T-cell (primary cell): ENCODE measurements at places on chromosomes 7 and 10. TPM values are rescaled to one million over a fixed set of nuclear protein-coding genes. Genes with fewer than 3 reads are reported as not detected.
A peak's percentile ranks its signal among the peaks of the same experiment; 100 is the strongest.

DNA sequence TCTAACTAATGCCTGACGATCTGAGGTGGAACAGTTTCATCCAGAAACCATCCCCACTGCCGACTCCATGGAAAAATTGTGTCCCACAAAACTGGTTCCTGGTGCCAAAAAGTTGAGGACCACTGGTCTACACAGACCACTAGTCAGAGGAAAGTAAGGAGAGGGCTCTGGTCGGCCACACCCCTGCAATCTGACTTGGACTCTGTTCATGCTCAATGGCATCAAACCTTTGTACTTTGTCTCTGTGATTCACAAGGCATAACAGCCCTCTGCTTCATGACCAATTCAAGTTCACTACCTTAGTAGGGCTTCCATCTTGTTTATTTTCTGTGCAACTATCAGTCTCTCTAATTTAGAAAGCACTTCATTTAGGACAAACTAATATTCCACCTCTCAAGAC lies 1.8 kb downstream of the TUBAL3 start:
- H3K36me3 ChIP-seq: no peaks in the 10 kb centered on the region
- DNase-seq: no peak
- no peak overlapping the region for H3K4me3 ChIP-seq
- H3K4me1 ChIP-seq: no peaks in the 10 kb centered on the region
- peaks cover 8% of the 10 kb centered on the region for H3K27me3 ChIP-seq

GRCh38 chr7:30519122-30519521 lies 14.5 kb upstream of the GGCT start:
- DNase-seq: no peak
- H3K4me1 ChIP-seq: no peaks in the 10 kb centered on the region
- no peaks in the 10 kb centered on the region for H3K36me3 ChIP-seq
- no peaks in the 10 kb centered on the region for H3K27me3 ChIP-seq
- H3K4me3 ChIP-seq: no peak overlapping the region

GRCh38 chr10:43261578-43262396 lies 5.1 kb downstream of the RASGEF1A start:
- H3K4me1 ChIP-seq: no peaks in the 10 kb centered on the region
- peaks cover 34% of the 10 kb centered on the region for H3K27me3 ChIP-seq
- DNase-seq: no peak
- H3K4me3 ChIP-seq: no peak overlapping the region

- no peak overlapping the region for H3K27ac ChIP-seq
- H3K4me1 ChIP-seq: no peaks in the 10 kb centered on the region
- no peaks in the 10 kb centered on the region for H3K36me3 ChIP-seq
Observed at GRCh38 chr10:86164174-86164774, 202.3 kb downstream of the GRID1 start.

GRCh38 chr10:44400541-44400940 lies 15.6 kb upstream of the CXCL12 start:
- H3K4me1 ChIP-seq: no peaks in the 10 kb centered on the region
- H3K36me3 ChIP-seq: no peaks in the 10 kb centered on the region
- H3K27me3 ChIP-seq: no peaks in the 10 kb centered on the region
- H3K27ac ChIP-seq: no peak overlapping the region

DNA sequence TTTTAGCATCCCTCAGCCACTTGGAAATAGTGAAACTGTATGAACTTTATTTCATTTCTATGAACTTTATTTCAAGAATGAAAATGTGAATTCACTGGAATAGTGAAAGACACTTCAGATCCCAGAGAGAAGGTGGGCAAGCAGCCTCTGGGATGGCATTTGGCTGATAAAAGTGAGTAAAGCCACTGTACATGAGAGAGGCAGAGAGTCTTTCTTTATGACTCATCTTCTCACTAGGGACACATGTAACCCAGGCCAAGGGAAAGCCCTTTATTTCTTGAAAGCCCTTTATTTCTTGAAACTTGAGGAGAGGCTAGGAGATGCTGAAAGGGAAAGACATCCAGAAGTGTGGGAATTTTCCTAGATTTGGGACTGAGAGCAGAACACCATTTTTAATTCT lies 148.9 kb upstream of the SMIM30 start:
- H3K4me1 ChIP-seq: no peaks in the 10 kb centered on the region
- DNase-seq: no peak
- H3K36me3 ChIP-seq: no peaks in the 10 kb centered on the region

GRCh38 chr10:45420453-45421192 lies 46.6 kb downstream of the ALOX5 start:
- H3K4me3 ChIP-seq: no peak overlapping the region
- H3K27ac ChIP-seq: peak overlapping the region; percentile 80
- peak; percentile 28 for DNase-seq
- peaks cover 16% of the 10 kb centered on the region for H3K4me1 ChIP-seq
- H3K27me3 ChIP-seq: peaks cover 16% of the 10 kb centered on the region
- no peaks in the 10 kb centered on the region for H3K36me3 ChIP-seq

GRCh38 chr7:15604166-15604565 lies 42.4 kb upstream of the AGMO start:
- no peak overlapping the region for H3K27ac ChIP-seq
- H3K4me1 ChIP-seq: no peaks in the 10 kb centered on the region
- no peak for DNase-seq

DNA sequence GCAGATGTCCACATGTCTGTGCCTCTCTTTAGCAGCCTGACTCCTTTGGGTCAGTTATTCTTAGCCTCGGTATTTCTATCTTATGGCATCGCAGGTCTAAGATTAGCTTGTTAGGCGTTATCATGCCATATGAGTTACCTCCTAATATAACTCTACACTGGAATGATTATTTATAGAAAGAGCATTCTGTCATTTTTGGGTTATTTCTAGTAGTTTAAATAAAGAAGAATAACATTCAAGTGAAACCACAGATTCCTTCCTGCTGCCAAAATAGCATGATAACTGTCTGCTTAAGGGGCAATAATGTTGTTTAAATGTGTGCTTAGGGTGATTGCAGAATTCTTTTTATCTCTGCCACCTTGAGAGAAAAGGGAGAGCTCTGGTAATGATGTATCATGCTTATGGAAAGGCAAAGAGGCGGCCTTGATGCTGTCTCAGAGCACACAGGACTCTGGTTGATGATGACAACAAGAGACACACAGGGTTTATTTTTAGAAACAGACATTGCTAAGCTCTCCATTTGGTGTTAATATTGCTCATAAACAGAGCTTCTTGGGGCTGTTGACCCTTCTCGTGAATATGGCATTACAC lies 10.4 kb downstream of the HDAC9 start:
- H3K36me3 ChIP-seq: no peaks in the 10 kb centered on the region
- no peak for DNase-seq
- H3K27ac ChIP-seq: no peak overlapping the region
- no peaks in the 10 kb centered on the region for H3K4me1 ChIP-seq
- H3K27me3 ChIP-seq: no peaks in the 10 kb centered on the region

DNA sequence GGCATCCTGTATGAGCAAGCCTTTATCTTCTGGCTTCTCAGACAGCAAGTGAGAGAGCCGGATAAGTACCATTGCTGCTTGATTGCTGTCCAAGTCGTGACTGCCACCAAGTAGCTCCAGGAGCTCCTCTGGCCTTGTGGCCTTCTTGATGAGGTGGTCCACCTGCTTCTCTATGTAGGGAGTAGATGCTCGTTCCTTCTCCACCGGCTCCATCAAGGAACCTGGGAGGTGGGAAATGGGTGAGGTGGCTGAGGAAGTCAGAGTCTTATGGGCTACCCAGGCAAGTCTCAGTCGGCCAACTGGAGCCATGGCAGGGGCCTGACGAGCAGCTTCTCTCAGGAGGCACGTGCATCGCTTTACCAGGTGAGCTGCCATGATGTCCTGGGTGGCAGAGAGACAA lies 2.6 kb downstream of the TBRG4 start:
- H3K4me3 ChIP-seq: no peak overlapping the region
- H3K36me3 ChIP-seq: peaks cover 4% of the 10 kb centered on the region
- no peak overlapping the region for H3K27ac ChIP-seq
- no peaks in the 10 kb centered on the region for H3K27me3 ChIP-seq
- H3K4me1 ChIP-seq: peaks cover 30% of the 10 kb centered on the region

GRCh38 chr7:50849991-50850390 lies 67.3 kb upstream of the GRB10 start:
- H3K4me3 ChIP-seq: no peak overlapping the region
- DNase-seq: no peak
- H3K27ac ChIP-seq: no peak overlapping the region
- H3K36me3 ChIP-seq: no peaks in the 10 kb centered on the region
- no peaks in the 10 kb centered on the region for H3K4me1 ChIP-seq

DNA sequence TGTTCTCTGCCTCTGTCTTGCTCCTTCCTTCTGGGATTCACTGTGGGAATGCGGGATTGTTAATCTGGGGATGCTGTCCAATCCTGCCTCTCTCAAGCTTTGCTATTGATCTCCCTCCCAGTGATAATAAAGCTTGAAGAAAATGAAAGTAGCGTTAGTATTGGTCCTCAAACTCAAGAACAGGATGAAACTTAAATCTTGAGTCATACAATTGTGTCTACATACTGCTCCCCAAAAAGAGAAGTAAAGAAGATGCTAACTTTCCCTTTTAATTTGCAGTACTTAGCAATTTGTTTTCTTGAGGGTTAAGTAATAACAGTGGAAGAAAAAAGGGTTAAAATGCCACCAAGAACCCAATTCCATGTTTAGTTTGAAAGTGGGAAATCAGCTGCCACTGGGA lies 13.6 kb downstream of the CFTR start:
- no peak overlapping the region for H3K4me3 ChIP-seq
- no peak overlapping the region for H3K27ac ChIP-seq
- H3K4me1 ChIP-seq: no peaks in the 10 kb centered on the region
- no peaks in the 10 kb centered on the region for H3K36me3 ChIP-seq

Gene WEE2
- total RNA-seq: not detected

Gene DKK1
- 2.4 TPM for total RNA-seq

Gene TMEM225B
- 2.6 TPM for total RNA-seq

Gene PNLIP
- total RNA-seq: not detected
